Ecto neural progenitor cell (in vitro differentiated cells): ENCODE measurements at places on chromosomes 4 and X.

- no peak for DNase-seq
Observed at GRCh38 chrX:18297251-18297650, 57.2 kb downstream of the SCML2 start.

GRCh38 chr4:11368701-11369115 lies 60.0 kb downstream of the HS3ST1 start:
- DNase-seq, result no peak

GRCh38 chr4:170627418-170627817 lies 537.7 kb upstream of the AADAT start:
- DNase-seq, result no peak

DNA sequence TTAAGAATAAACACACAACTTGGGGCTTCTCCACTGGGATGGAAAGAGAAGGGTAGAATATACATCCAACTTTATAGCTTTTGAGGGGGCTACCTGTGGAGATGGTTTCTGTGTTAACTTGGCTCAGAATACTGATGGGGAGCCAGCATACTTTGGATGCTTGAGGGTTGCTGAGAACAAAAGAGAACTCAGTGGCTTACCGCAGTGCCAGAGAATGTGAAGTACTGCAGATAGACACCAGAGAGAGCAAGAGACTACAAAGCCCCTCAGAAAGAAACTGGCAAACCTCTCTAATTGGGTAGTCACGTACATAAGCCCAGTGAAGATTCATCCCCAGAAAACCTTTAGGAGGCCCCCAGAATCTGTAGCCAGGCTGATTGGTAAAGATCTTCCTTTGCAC lies 214.4 kb downstream of the DCHS2 start:
- peak; percentile 61 for DNase-seq

DNA sequence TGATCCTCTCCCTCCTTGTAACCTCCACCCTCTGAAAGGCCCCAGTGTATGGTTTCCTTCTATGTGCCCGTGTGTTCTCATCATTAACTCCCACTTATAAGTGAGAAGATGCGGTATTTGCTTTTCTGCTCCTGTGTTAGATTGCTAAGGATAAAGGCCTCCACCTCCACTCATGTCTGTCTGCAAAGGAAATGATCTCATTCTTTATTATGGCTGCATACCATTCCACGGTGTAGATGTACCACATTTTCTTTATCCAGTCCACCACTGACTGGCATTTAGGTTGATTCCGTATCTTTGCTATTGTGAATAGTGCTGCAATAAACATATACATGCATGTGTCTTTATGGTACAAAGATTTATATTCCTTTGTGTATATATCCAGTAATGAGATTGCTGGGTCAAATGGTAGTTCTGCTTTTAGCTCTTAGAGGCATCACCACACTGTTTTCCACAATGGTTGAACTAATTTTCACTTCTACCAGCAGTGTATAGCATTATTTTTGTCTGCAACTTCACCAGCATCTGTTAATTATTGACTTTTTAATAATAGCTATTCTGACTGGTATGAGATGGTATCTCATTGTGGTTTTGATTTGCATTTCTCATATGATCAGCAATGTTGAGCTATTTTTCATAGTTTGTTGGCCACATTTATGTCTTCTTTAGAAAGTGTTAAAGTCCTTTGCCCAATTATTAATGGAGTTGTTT lies 1030.9 kb downstream of the FSTL5 start:
- no peak for DNase-seq

DNA sequence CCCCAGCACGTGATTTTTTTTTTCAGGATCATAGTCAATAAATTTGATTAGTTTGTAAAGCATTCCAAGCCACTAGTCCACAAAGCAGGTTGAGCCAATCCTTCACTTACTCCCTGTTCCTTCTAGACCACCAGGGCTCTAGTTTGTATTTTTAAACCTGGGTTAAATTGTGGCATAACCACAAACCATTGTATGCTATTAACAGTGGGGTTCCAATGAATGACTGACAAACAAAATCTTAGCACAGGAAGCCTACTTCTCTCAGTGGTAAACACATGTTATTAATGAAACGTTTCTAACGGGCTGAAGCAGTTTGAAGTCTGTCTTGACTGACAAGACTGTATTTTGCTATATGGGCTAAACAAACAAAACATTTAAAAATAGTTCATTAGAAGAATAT lies 48.6 kb upstream of the GYPA start:
- no peak for DNase-seq

DNA sequence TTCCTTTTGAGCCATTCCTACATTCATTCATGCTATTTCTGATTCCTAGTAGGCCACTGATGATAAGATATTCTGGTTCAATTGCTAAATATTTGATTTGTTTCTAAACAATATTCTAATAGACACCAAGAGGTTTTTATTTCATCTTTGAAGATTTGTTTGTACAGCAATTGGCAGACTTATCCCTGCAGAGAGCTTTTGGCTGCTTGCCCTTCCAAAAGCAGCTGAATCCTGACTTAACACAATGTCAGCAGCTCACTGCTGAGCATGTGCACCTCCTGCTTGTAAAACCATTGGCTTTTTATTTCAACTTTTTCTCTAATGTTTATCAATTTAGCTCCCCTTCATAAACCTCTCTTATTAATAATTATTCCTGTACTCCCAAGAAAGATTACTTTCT lies 45.3 kb downstream of the MMRN1 start:
- DNase-seq, result no peak

GRCh38 chrX:30830326-30830943 lies 58.6 kb downstream of the TAB3 start:
- no peak for DNase-seq

- DNase-seq, result no peak
Observed at GRCh38 chrX:124358800-124359383, 12.5 kb downstream of the SH2D1A start.

DNA sequence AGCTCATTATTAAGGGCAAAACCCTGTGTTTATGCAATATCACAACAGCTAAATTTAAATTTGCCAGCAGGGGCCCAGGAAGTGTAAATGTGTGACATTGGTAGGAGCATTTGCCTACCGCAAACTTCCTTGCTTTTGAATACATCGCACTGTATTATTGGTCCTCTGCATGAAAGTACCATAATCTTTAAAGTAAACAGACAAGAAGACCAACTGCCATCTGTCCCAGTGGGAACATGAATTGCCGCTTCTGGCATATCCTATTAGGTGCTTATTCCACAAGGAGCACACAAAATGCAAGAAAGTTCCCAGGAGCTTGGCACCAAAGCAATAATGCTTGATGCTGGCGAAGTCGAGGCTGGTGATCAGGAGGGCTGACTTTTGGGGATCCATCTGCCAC lies 51.3 kb downstream of the SOD3 start:
- no peak for DNase-seq

- DNase-seq, result no peak
Observed at GRCh38 chr4:145566768-145567167, 52.4 kb upstream of the MMAA start.

DNA sequence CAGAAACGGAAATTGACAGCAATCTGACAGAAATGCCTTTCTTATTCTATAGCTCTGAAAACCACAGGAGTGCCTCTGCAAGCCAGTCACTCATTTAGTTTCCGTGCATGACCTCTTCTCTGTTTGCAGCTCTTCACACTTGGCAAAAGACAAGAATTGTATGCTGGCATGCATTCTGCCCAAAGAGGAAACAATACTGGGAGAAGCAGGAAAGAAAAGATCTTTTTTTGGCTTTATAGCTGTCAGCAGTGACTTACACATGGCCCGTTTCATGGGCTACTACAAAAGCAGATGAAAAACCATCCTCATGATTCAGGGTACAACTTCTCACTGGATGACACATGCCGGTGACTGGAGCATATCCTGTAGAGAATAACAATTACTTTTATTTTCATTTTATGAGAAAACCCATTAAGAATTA lies 249.4 kb downstream of the ADAMTS3 start:
- no peak for DNase-seq

GRCh38 chrX:19194285-19195242 lies 72.3 kb upstream of the ADGRG2 start:
- DNase-seq, result no peak

DNA sequence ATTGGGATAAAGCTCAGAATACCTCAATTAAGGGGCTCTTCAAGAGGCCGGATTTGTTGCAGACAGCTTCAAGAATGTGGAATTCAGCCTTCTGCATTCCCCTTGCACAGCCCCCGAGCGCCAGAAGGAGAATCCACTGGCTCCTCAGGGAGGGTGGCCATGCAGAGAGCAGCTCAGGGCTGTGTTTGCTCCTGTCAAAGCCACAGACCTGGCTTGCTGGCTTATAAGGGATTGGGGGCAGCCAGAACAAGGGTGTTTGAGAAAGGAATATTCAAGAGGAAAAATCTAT lies 36.8 kb downstream of the ING2 start:
- peak; percentile 67 for DNase-seq

DNA sequence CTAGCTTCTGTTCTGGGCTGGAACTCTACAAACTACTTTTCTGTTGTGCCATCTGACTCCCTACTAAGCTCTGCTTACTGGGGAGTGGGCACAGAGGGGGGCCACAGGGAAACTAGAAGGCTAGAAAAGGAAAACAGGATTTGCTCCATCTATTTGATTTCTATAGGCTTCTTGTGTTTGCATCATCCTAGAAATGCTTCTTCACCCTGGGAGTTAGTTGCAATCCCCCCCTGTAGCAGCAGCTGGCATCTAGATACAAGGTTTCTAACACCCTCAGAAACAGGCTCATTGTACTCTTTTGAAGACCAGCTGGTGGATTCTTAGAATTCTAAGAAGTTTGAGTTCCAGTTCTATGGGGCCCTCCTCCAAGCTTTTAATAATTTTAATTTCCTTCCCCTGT lies 213.4 kb downstream of the TMA16 start:
- no peak for DNase-seq

GRCh38 chr4:139773560-139774318 lies 108.1 kb downstream of the MGST2 start:
- no peak for DNase-seq

DNA sequence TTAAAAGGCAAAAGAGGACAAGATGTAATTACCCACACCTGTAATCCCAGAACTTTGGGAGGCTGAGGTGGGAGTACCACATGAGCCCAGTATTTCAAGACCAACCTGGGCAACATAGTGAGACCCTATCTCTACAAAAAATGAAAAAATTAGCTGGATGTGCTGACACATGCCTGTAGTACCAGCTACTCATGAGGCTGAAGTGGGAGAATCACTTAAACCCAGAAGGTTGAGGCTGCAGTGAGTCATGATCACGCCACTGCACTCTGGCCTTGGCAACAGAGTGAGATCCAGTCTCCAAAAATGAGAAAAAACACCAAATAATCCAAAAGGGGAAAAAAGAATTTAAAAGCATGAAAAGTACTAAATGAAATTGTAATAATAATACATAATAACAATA lies 30.8 kb downstream of the NR0B1 start:
- no peak for DNase-seq
